ENCODE measurements at places on chromosomes 5 and 9.

DNA sequence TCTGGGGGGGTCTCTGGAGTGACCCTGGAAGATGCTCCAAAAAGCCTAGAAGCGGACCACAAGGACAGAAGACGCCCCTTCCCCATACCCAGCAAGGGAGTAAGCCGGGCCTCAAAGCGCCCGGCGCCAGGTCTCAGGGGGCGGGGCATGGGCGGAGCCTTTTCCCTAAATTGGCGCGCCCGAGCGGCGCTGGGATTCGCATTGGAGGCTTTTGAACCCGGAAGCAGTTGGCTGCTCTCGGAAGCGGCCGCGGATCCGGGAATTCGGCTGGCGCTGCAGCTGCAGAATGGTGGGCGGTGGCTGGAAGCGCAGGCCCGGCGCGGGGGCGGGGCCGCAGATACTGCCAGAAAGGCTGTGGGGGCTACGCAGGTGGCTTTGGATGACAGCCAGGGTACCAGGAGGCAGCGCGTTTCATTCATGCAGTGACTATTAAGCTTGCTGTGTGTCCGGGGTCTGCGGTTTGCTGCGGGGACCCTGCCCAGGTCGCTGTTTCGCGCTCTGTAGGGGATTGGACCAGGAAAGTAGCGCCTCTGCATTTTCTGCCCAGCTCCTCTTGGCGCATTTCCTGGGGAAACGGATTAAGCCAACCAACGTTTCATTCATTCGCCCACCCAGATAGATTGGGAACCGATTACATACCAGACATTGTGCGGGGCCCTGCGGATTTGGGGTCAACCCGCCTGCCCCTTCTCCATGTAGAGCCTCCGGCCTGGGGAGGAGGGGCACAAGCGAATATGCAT, 83.0 kb upstream of the FREM1 start:
- DNase-seq: no peak

DNA sequence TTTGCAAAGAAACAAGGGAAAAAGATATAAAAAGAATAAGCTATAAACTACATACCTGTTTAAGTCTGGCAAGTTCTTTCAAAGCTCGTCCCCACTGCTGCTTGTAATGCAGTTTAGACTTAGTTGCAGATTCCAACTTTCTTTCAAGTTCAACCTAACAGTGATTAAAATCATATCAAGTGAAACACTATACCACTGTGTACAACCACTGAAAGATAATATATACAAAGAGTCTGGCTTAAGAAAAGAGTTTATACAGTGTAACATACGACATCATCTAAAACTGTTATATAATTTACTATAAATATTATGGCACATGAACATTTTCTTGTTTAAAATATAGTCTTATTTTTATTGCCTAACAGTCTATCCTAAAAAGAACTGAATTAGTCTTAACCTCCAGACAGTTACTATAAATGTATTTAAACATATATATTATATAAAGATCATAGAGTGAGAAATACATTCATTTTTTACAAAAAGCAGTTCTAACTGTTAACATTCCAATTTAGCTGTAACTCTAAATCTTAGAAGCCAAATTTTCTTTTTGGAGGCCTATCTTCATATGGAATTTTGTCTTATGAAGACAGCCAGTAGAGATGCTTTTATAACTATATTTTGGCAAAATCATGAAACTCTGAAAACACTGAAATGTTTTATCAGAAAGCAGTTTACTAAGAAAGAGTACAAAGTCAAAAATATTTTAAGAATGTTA, 58.6 kb downstream of the CEP120 start:
- no peak for DNase-seq

- DNase-seq: no peak
Observed at GRCh38 chr9:100064872-100065581, 33.8 kb downstream of the ERP44 start.

DNA sequence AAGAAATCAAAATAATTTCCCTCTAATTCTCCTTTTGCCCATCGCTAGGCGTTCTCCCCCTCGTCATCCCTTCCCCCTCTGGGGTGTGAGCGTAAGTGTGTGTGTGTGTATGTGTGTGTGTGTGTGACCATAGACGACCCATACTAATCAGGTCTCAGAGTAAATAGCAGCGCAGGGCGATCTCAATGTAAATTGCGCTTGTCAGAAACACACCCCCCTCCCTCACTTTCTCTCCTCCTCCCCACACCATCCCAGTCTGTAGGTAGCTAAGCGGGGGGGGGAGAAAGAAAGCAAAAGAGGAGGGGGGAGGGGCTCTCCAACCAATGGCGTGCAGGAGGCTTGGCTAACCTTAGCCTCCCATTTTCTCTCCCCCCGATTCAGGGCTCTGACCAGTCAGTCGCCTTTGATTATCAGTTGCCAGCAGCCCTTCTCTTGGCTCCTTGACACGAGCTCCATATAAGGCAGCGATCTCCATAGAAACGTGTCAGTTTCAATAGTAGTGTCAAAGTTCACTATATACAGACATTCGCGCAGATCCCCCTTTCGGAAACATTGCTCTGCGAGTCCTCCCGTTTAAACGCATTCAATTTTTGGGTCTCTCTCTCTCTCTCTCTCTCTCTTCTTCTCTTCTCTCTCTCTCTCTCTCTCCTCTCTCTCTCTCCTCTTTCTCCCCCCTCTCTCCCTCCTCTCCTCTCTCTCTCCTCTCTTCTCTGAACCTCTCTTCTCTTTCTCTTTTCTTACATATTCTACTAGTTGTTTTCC, at the start of gene NR2F1:
TSS of gene NR2F1 (plus strand) at position 546 of the 762 bp plus-strand sequence. CDS start 1,802 bp downstream, outside the sequence.
- no peak for DNase-seq

DNA sequence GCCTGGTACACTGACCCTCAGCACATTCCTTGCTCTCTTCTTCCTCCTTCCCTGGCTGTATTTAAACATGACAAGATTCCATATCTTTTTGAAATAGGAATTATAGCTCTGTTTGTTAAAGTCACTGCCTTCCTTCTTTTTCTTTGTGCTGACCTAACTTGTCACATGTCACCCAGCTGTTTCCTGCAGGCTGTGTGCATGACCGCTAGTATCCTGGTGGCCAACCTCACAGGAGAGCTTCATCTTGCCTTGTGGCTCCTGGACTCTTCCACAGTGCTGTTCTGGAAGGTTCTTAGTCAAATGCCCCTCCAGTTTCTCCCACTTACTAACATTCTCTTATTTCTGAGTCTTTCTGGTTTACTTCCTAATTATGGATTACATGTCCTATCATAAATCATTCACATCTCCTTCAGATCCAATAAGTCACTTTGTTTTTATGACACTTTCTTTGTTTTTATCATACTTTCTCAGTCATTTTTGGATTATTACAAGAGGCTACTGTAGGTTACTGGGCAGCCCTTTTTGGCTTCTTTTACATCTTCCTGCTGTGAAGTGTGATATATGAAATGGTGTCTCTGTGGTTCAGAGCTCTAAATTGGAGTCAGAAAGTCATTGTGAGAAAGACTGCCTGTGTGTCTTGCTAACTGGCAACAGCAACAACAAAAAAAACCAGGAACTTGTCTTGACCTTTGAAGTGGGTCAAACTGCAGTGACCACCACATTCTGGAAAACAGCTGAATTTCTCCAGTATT, 463.6 kb upstream of the DAP start:
- no peak for DNase-seq

DNA sequence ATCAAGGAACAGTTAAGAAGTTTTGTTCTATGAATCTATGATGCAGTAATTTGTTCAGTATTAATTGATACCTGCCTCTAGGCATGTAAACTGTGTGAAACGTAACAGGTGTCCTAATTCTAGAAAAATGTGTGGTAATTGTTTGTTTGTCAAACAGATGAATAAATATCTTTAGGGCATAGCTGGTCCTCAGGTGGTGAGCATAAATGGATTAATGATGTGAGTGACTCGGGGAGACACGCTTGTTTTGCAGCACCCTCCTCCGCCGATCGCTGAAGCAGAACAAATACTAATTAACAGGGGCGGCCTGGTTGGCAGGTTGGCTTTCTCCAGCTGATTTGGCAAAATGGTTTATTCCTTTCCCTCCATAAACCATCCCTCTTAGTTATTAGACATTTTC, 88.8 kb downstream of the TLE4 start:
- no peak for DNase-seq

GRCh38 chr9:137899551-137900360, 22.2 kb downstream of the CACNA1B start:
- no peak for DNase-seq

GRCh38 chr9:82152181-82152580, 163.6 kb downstream of the SPATA31D1 start:
- DNase-seq: no peak

GRCh38 chr9:132694144-132694543, 23.9 kb downstream of the GTF3C4 start:
- DNase-seq: no peak

DNA sequence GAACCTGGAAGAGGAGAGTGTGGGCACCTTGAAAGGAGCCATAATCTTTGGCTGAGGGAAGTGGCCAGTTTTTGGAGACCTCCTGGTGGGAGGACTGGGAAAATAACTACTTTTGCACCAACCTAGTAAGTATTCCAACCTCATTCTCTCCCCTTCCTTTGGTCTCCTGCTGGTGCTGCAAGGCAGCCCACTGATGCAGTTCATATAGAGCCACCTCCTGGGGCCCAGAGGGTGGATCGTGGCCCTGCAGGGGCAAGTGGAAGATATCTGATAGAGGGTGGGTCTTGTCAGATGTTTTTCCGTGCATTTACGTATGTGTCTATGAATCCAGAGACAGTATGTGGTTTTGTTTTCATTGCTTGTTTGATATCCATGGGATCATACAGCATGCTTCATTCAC, 172.8 kb upstream of the PITX1 start:
- DNase-seq: no peak

- DNase-seq: no peak
Observed at GRCh38 chr5:54288568-54289217, 21.7 kb downstream of the ARL15 start.

DNA sequence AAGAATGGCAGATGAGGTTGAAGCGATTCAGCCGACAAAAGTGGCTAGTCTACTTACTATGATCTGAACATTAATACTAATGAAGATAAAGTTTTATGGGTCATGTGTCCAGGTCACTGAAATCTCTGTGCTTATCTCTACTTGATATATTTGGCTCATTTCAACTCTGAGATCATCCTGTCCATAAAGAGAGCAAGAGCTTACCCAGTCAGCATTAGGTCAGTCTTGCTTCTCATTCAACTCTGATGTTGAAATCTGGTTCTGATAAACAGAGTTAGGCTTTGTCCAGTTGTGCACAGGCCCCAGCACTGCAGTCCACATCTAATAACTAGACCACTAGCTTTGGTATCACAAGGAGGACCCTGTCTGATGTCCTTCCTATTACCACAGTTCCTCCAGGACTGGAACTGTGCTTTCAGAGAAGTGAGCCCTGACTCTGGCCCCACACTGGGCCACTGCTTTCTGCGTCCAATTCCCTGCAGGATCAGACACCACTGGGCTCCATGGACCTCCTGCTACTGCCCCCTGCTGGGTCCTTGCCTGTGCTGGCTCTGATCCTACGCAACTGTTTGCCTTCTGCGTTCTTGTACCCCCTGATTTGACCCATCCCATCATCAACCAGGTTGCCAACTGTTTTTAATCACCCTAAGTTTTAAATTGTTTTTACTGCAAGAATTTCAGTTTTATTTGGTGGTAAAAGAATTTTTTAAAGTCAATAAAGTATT, 23.7 kb upstream of the FAM120A start:
- no peak for DNase-seq

DNA sequence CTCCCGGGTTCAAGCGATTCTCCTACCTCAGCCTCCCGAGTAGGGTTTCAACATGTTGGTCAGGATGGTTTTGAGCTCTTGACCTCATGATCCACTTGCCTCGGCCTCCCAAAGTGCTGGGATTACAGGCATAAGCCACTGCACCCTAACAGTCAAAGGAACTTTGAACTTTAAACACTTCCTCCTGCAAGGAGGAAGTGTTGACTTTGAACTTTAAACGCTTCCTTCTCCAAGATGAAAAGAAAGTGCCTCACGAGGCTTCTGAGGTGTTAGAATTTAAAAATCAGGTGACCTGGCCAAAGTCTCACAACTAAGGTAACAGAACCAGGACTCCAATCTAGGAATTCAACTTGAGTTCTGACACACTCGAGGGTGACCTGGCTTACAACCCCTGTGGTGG, 150.9 kb downstream of the BRINP1 start:
- DNase-seq: no peak

DNA sequence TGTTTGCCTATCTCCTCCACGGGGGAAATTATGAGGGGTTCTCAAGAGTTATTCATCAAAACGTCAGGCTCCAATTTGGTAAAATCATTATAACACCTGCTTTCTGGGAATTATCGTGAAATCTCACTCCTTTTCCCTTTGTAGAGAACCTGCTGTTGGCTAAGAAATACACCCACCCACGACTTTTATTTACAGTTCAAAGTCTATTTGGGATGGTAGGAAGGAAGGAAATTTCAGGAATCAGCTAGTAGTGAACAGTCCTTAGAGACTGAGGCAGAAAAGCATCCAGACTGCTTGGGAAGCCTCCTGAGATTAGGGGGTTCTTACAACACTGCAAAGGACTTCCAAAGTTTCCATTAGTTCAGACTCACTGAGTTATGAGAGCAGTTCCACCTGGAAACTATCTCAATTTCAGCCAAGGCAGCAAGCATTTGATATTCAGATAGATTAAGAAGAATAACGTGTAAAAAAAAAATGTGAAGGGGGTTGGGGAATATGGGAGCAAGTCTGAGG, 9.4 kb upstream of the SPDL1 start:
- DNase-seq: no peak

GRCh38 chr9:92722386-92723298, 42.0 kb downstream of the BICD2 start:
- DNase-seq: no peak

DNA sequence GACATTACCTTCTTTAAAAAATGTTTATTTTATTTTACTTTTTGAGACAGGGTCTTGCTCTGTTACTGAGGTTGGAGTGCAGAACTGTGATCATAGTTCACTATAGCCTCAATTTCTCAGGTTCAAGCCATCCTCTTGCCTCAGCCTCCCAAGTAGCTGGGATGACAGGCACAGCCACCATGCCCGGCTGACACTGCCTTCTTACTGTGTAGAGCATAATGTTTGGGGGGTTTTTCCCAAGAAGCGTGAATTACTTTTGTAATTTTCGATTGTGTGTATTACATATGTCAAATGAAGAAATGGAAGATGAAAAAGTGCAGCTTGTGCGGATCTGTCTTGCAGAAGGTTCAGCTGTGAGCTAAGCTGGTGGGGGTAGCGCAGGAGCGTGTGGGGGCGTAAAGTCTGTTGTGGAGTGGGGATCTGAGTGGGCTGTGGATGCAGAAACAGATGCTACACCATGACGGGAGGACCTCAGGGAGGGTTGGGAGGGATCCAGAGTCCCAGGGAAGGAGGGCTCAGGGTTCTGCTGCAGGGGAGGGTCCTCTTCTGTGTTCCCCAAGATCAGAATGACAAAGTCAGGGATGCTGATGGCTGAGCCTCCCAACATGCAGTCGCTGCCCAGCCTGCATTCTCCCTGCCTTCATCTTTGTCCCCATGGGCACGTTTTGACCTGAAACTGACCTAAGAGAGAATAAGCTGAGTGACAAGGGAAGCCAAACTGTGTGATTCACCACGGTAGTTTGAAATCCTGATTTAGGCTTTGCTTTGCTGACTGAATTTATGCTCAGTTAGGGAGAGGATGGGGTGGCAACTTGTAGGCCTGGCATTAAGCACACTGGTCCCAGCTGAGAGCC, 6.8 kb upstream of the ANKRD33B start:
- no peak for DNase-seq

Measured in stimulated activated CD8-positive, alpha-beta memory T cell treated with anti-CD3 and anti-CD28 coated beads, Interleukin-7, amount 100 ng/mL, for 1 hour (primary cell).